ENCODE measurements at places on chromosomes 16 and 17.

- DNase-seq, result peak; percentile 78
Observed at GRCh38 chr16:57801098-57801808, 1.0 kb downstream of the KIFC3 start.

- peak; percentile 23 for DNase-seq
Observed at GRCh38 chr17:56596691-56597494, 3.4 kb downstream of the NOG start.

DNA sequence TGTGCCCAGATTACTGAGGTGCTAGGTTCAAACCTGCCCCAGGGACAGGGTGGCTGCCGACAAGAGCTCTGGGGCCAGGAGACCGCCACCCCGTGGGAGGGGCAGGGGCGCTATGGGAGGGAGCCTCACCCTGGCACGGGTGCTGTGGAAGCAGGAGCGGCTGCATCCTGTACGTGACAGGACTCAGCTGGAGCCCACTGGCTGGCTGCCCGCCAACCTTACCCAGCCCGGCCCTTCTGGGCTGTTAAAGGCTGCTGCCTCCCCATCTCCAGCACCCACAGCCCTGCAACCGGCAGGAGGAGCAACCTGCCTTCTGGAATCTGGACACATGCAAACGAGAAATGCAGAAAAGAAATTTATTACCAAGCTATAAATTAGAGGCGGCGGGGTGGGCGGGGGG lies 11.2 kb downstream of the PAM16 start:
- DNase-seq, result no peak

DNA sequence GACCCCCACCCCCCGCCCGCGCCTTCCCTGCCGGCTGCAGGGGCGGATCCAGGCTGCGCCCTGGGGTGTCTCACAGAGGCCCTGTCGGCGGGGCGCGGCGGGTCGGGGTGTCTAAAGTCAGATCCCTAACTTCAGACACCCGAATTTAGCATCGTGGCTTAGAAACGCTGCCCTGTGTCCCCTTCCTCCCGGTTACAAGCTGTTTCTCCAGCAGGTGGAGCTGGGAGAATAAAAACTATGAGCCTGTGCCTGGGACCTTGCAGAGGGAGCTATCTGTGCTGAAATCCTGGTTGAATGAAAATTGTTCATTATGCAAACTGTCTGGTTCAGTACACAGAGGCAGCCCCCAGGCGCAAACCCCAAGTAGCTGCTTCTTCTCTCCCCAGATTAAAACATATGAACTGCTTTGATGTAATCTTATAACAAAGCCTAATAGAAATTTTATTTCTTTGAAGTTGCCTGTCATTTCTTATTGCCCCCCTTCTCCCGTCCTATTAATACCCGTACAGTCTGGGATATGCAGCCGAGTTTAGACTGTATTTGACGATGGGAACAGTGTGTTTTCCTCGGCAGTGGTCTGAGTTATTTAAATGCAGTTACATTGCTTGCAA lies 79.0 kb downstream of the RPA1 start:
- DNase-seq, result peak; percentile 12

DNA sequence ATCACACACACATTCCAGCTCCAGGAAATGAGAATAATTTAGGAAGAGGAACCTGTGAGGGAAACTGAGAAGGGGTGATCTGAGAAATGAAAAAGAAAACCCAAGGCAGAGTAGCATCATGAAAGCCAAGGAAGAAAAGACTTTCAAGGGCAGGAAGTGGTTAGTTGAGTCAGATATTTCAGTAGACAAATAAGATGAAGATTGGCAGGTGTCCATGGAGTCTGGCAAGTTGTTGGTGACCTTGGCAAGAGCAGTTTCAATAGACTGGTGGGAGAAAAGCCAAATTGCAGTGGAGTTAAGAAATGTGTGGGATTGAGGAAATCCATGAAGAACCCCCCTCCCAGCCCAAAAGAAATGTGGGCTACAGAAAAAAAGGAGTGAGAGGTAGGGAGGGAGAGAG lies 10.7 kb downstream of the GNAO1 start:
- DNase-seq, result no peak

DNA sequence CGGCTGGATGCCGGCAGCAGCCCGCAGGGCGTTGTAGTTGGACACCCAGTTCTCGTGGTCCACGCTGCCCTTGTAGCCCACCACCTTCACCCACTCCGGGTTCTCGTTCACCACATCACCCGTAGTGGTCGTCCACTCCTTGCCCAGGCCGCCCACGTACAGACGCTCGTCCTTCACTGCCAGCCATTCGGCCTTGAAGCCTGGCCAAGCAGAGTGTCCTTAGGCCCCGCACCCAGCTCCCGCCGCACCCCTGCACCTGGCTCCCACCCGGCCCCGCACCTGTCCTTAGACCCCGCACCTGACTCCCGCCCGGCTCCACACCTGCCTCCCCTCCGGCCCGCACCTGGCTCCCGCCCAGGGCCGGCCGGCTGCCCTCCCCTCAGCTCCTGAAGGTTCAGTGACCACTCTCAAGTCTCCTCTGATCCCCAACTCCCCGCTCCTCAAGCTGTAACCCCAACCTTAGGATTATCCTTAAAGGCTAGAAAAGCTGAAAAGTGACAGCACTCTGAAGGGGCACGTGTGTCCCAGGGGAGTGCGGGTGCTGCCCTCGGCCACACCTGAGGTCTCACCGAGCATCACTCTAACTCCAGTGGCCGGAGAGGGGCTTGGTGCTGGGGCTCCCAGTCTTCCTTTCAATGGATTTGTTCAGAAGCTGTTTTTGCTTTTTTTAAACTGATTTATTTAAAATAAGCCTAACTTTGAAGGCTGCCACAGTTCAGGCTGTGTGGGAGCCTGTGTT lies 14.4 kb downstream of the CANT1 start:
- DNase-seq, result no peak

DNA sequence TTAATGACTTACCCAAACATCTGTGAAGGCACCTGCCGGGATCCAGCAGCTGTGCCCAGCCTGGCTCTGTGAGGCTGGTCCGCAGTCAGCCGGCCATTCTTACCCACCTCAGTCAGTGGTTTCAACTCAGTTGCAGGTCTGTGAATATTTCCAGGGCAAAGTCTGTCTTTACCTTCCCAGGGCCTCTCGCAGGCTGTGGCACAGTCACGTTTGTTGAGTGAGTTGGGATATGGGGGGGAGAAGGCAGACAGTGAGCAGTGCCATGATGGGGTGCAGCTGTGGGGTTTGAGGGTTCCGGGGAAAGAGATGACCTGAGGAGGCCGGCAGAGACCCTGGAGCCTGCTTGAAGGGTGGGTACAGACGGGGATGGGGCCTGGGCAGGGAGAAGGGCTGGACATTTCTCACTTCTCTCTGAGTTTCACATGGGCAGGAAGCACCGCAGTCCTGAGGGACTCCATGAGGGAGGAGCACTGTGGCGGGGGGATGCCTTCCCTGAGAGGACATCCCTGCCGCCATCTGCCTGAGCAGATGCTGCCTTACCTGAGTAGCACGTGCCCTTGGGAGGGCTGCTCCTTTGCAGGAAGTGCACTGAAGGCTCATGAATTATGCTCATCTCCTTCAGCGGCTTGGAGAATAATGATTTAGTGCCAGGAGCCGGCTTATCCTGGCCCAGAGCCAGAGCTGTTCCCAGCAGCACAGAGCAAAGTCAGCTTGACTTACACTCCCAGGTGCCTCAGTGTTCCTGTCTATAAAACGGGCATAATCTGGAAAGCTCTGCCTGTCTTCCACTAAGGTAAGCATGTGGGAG lies 48.1 kb downstream of the KSR1 start:
- no peak for DNase-seq
